Pericardium fibroblast (primary cell): ENCODE measurements at places on chromosomes 3 and 15. TPM values are rescaled to one million over a fixed set of nuclear protein-coding genes. Genes with fewer than 3 reads are reported as not detected.

SOX14 gene
- total RNA-seq, result not detected in 2 replicates

MINAR1 gene
- total RNA-seq, result 0.70 and 0.94 TPM in 2 replicates

COL6A6 gene
- 0.26 and 5.0 TPM in 2 replicates for total RNA-seq

CLDN18 gene
- total RNA-seq, result not detected in 2 replicates
